C1 segment of cervical spinal cord (tissue), 14 donors: ENCODE measurements at places on chromosomes 3 and 15.

DNA sequence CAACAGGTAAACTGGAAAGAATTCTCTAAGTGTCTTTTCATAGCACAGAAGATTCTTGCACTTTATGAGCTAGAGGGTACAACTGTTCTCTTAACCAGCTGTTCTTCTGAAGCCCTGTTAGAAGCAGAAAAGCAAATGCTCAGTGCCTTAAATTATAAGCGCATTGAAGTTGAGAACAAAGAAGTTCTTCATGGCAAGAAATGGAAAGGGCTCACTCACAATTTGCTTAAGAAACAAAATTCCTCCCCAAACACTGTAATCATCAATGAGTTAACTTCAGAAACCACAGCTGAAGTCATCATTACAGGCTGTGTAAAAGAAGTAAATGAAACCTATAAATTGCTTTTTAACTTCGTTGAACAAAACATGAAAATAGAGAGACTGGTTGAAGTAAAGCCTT is 19.6 kb downstream of the PARP14 start:
- DNase-seq: no peak

GRCh38 chr3:56985460-56985859 is 75.0 kb upstream of the SPATA12 start:
- no peak for DNase-seq

- peak; percentile 48 for DNase-seq
These were observed 2.0 kb downstream of the AHSG start for GRCh38 chr3:186614597-186615483.

- no peak for DNase-seq
These were observed 79.3 kb downstream of the CHSY1 start for GRCh38 chr15:101172501-101173071.

- DNase-seq: no peak
These were observed 8.2 kb upstream of the PSTPIP1 start for GRCh38 chr15:76986743-76987142.

DNA sequence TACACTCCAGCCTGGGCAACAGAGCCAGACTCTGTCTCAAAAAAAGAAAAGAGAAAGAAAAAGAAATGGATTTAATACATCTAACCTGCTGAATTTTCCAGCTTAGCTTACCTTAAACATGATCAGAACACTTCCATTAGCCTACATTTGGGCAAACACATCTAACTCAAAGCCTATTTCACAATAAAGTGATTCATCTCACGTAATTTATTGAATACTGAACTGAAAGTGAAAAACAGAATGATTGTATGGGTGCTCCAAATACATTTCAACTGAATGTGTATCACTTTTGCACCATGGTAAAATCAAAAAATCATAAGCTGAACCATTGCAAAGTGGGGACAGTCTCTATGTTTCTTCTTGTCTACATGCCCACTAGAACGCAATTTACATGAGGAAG is 9.0 kb downstream of the PIK3R4 start:
- no peak for DNase-seq

DNA sequence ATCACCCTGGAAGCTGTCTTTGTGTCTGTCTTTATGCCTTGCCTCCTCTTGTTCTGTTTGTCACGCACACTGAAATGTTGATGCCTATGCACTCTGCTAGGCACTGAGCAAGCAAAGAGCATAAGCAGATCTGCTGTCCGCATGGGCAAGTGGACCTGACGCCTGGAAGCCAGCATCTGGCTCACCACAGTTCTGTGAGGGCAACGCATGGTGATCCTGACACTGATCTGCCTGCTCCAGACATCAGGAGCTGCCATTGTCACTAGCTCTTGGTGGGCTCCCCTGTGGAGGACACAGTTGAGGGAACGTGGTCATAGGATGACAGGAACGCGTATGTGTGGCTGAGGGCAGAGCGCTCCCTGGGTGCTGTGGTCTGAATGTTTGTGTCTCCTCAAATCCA is 234.6 kb downstream of the ADAMTS17 start:
- DNase-seq: no peak
